ENCODE measurements at places on chromosomes 16 and 17. TPM values are rescaled to one million over a fixed set of nuclear protein-coding genes. Genes with fewer than 3 reads are reported as not detected.
A peak's percentile ranks its signal among the peaks of the same experiment; 100 is the strongest.

GRCh38 chr16:85166281-85166680 lies 54.0 kb upstream of the CIBAR2 start:
- no peak overlapping the region for H3K4me3 ChIP-seq
- H3K36me3 ChIP-seq: no peaks in the 10 kb centered on the region
- no peaks in the 10 kb centered on the region for H3K4me1 ChIP-seq

DNA sequence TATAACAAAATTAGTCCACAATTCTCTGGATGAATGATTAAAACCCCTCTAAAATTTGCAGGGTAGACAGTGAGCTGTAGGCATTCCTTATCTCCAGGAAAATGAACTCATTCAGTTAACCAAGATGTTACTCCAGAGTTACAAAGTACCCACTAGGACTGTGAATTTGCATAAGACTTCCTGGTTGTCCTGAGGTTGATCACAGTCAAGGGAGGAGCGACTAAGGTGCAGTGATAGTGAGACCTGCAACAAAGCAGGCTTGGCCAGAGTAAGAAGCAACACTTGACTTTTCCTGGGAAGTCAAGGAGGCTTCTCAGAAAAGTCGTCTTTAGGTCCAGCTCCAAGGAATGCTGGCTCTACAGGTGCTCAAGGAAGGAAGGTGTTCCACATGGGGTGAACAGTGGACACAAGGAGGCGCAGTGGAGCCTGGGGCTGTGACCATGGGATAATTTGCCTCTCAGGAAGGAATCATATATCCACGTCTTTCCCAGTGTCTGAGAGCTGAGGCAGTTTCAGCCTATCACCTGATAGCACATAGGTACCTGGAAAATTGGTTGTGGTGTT lies 821.1 kb upstream of the EEF2KMT start:
- H3K4me3 ChIP-seq: no peak overlapping the region
- H3K27ac ChIP-seq: no peak overlapping the region
- no peaks in the 10 kb centered on the region for H3K36me3 ChIP-seq
- no peaks in the 10 kb centered on the region for H3K4me1 ChIP-seq

GRCh38 chr16:9176547-9177418 lies 85.3 kb downstream of the HAPSTR1 start:
- no peaks in the 10 kb centered on the region for H3K36me3 ChIP-seq
- DNase-seq: no peak
- no peaks in the 10 kb centered on the region for H3K4me1 ChIP-seq
- no peak overlapping the region for H3K27ac ChIP-seq
- no peak overlapping the region for H3K4me3 ChIP-seq
- H3K27me3 ChIP-seq: peaks cover 10% of the 10 kb centered on the region

DNA sequence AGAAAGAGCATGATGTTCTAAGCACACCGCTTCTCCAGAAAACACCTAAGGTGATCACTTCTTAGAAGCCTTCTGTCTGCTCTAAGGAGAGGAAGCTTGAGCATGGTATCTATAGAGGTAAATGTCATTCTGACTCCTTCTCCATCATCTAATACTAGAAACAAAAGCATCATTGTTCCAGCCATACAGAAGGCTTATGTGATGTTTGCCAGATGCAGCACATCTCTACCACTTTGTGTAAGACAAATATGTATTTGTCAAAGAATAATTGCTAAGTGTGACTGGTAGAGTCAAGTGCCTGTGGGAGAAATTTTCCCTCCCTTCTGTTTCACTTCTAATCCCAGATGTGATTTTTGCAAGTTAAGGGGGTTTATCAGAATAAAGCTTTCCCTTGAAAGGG lies 217.1 kb downstream of the HS3ST3A1 start:
- no peaks in the 10 kb centered on the region for H3K27me3 ChIP-seq
- no peak for DNase-seq
- H3K4me1 ChIP-seq: peaks cover 4% of the 10 kb centered on the region
- no peaks in the 10 kb centered on the region for H3K36me3 ChIP-seq

DNA sequence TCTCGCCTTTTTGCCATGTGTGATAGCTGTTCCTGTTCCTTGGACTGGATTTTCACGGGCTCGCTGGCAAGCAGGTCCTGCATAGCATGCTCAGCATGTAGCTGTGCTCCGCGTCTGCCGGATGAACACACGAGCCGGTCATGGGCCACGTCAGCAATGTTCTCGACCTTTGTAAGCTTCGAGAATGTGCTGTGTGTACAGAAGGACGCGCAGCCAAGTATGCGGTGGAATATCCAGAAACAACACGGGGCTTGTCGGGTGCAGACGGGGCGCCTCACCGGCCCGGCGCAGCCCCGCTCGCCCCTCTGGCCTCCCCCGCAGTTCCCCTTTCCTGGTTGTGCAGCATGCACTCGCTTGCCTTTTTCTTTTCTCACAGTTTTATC lies 42.2 kb downstream of the RPTOR start:
- peaks cover 51% of the 10 kb centered on the region for H3K4me1 ChIP-seq
- no peak overlapping the region for H3K4me3 ChIP-seq
- peaks cover 2% of the 10 kb centered on the region for H3K36me3 ChIP-seq
- no peak for DNase-seq

GRCh38 chr16:88355389-88356123 lies 27.2 kb upstream of the ZNF469 start:
- H3K4me1 ChIP-seq: no peaks in the 10 kb centered on the region
- peaks cover 2% of the 10 kb centered on the region for H3K27me3 ChIP-seq
- DNase-seq: no peak
- no peak overlapping the region for H3K27ac ChIP-seq
- H3K36me3 ChIP-seq: no peaks in the 10 kb centered on the region

- no peak for DNase-seq
- H3K27ac ChIP-seq: no peak overlapping the region
- no peak overlapping the region for H3K4me3 ChIP-seq
- H3K36me3 ChIP-seq: no peaks in the 10 kb centered on the region
- H3K27me3 ChIP-seq: no peaks in the 10 kb centered on the region
- H3K4me1 ChIP-seq: peaks cover 6% of the 10 kb centered on the region
These were observed 335.3 kb downstream of the SNX29 start for GRCh38 chr16:12311877-12312276.

DNA sequence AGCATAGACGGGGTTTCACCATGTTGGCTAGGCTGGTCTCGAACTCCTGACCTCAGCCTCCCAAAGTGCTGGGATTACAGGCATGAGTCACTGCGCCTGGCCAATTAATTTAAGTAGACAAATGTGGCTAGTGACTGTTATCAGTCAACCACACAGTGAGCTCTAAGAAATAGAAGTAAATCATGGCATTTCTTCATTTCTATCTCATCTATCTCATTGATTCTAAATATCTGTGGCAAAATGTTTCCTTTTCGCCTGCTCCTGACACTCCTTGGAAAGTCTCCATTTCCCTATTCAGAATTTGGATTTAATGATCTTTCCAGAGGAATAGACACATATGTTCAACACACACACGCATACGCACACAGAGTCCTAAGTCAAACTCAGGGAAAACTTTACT lies 81.3 kb downstream of the HIC1 start:
- peak; percentile 18 for DNase-seq
- peaks cover 21% of the 10 kb centered on the region for H3K4me1 ChIP-seq
- no peak overlapping the region for H3K4me3 ChIP-seq
- H3K36me3 ChIP-seq: peaks cover 2% of the 10 kb centered on the region
- H3K27me3 ChIP-seq: no peaks in the 10 kb centered on the region

DNA sequence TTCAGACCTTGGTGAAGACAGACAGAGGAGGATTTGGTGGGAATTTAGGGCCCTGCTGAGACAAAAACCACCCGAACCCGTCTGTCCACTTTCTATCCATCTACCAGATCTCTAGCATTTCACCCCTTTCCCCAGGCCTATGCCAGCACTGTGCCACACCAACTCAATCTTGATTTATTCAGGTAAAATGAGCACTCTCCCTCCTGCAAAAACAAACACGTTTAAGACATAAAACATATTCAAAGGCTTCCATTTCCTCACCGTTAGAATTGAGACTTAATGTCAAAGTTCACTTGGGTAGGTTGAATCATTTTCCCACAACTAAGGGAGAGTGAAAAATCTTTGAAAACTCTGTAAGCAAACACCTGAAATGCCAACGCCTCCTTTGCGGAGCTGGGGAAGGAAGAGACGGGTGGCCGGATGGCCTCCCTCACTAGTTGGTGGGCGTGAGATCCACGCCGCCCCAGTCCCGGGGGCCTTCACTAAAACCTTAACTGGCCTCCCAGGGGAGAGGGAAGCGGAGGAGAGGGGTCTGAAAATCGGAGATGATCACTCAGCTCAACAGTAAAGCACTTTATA lies 862 bp downstream of the DCAKD start:
- H3K4me1 ChIP-seq: peaks cover 41% of the 10 kb centered on the region
- peak overlapping the region; percentile 93 for H3K4me3 ChIP-seq
- no peaks in the 10 kb centered on the region for H3K27me3 ChIP-seq
- peak overlapping the region; percentile 94 for H3K27ac ChIP-seq
- peak; percentile 63 for DNase-seq
- peaks cover 9% of the 10 kb centered on the region for H3K36me3 ChIP-seq

DNA sequence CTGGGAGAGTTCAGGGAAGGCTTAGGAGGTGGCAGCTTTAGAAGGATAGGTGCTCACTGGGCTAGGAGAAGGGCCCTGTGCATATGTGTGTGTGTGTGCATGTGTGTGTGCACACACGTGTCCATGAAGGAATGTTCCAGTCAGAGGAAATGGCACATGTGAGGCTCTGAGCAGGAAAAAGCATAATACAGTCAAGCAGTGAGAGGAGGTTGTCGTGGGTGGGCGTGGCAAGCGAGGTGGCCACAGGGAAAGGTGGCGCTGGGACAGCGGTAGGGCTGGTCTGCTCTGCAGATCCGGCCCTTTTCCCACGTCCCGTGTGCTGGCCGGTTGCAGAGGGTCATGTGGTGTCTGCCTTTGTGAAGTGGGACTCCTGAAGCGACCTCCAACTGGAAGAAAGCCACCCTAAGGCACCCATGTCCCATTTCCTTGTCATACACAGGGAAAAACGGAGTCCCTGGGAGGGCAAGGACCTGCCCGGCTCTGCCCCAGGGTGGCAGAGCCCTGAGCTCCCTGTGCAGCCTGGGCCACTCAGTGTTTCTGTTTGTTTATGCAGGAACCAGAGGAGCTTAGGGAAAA lies 40.1 kb downstream of the NT5M start:
- H3K4me3 ChIP-seq: no peak overlapping the region
- no peak for DNase-seq
- no peaks in the 10 kb centered on the region for H3K36me3 ChIP-seq
- no peaks in the 10 kb centered on the region for H3K4me1 ChIP-seq

DNA sequence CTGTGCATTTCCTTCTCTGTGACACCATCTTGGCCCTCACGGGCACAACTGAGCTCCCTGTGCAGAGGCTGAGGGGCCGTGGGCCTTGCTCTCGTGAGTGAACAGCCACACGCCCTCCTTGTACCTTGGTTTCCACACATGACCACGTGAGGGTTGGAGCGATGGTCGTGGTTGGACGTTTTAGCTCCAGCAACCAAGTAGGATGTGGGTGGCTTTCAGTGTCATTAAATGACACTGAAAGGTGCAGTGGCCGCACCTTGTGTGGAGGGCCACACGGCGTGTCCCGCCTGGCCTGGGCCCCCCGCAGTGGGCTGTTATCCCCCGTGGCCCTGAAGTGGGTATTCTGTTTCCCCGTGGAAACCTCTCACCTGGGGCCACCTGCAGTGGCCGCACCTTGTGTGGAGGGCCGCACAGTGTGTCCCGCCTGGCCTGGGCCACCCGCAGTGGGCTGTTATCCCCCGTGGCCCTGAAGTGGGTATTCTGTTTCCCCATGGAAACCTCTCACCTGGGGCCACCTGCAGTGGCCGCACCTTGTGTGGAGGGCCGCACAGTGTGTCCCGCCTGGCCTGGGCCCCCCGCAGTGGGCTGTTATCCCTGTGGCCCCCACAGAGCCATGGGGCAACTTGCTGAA lies 28.2 kb downstream of the ACSF3 start:
- H3K4me3 ChIP-seq: no peak overlapping the region
- H3K4me1 ChIP-seq: peaks cover 12% of the 10 kb centered on the region
- peaks cover 28% of the 10 kb centered on the region for H3K36me3 ChIP-seq
- no peak overlapping the region for H3K27ac ChIP-seq

DNA sequence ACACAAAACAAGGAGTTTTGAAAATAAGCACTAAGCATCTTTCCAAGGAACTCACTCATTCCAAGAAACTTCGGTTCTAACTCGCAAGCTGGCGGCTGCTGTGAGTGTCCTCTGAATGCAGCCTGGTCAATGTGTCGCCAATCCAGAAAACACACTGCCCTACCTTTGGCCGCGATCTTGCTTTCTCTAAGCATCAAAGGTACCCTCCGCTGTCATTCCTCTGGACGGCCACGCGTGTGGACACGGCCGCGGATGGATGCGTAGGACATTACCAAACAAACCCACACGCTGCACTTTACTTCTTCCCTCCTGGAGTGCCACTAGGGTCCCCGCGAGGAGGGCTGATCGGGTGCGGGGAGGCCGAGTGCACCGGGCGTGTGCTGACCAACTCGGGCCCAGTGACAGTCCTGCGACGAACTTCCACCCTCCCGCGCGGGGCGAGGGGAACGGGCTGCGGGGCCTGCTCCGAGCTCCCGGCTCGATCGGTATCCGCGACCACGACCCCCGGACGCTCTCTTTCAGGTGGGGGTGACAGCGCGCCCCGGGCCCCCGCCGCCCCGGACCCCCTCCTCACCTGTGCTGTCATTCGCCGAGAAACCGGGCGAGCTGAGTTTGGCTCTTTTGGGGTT lies 1.1 kb downstream of the CREBBP start:
- peak; percentile 57 for DNase-seq
- peaks cover 55% of the 10 kb centered on the region for H3K4me1 ChIP-seq
- H3K4me3 ChIP-seq: peak overlapping the region; percentile 91
- peaks cover 17% of the 10 kb centered on the region for H3K36me3 ChIP-seq
- H3K27me3 ChIP-seq: no peaks in the 10 kb centered on the region

DNA sequence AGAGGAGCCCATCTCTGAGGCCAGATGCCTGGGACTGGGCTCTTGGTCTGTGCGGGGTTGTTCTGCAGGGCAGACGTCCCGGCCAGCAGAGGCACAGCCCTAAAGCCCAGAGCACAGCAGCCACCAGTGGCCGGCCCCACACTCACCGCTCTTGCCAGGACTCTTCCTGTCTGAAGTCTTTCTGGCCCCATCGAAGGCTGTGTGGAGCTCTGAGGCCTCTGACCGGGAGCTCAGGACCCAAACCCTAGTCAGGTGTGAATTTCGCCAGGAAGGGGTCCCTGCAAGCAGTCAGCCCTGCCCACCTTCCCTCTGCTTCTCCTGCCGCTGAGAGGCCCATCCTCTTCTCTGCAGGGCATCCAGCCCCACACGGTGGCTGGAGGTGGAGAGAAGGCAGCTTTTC lies 10.7 kb downstream of the ACSF3 start:
- no peak for DNase-seq
- H3K27ac ChIP-seq: no peak overlapping the region
- no peaks in the 10 kb centered on the region for H3K27me3 ChIP-seq
- H3K4me1 ChIP-seq: peaks cover 23% of the 10 kb centered on the region
- H3K4me3 ChIP-seq: no peak overlapping the region
- H3K36me3 ChIP-seq: peaks cover 31% of the 10 kb centered on the region

GRCh38 chr17:51427856-51428255 lies 167.5 kb downstream of the UTP18 start:
- DNase-seq: peak; percentile 88
- no peaks in the 10 kb centered on the region for H3K36me3 ChIP-seq
- H3K27ac ChIP-seq: peak overlapping the region; percentile 91
- no peaks in the 10 kb centered on the region for H3K27me3 ChIP-seq

MAF gene
- total RNA-seq: 345 TPM

SDR42E2 gene
- 0.10 TPM for total RNA-seq

KCNH6 gene
- not detected for total RNA-seq

FOXF1 gene
- not detected for total RNA-seq

SPATA32 gene
- 0.12 TPM for total RNA-seq

HIC1 gene
- 13.1 TPM for total RNA-seq

CISD3 gene
- total RNA-seq: 59.1 TPM

CDK5R1 gene
- total RNA-seq: 13.1 TPM

SEZ6 gene
- total RNA-seq: not detected

ZNF597 gene
- 2.1 TPM for total RNA-seq

PARD6A gene
- 11.5 TPM for total RNA-seq

TK1 gene
- 188 TPM for total RNA-seq

DLX3 gene
- not detected for total RNA-seq

Measured in activated CD4-positive, alpha-beta memory T cell treated with anti-CD3 and anti-CD28 coated beads for 36 hours (primary cell).